ENCODE measurements at places on chromosomes 5 and 9.
A peak's percentile ranks its signal among the peaks of the same experiment; 100 is the strongest.

DNA sequence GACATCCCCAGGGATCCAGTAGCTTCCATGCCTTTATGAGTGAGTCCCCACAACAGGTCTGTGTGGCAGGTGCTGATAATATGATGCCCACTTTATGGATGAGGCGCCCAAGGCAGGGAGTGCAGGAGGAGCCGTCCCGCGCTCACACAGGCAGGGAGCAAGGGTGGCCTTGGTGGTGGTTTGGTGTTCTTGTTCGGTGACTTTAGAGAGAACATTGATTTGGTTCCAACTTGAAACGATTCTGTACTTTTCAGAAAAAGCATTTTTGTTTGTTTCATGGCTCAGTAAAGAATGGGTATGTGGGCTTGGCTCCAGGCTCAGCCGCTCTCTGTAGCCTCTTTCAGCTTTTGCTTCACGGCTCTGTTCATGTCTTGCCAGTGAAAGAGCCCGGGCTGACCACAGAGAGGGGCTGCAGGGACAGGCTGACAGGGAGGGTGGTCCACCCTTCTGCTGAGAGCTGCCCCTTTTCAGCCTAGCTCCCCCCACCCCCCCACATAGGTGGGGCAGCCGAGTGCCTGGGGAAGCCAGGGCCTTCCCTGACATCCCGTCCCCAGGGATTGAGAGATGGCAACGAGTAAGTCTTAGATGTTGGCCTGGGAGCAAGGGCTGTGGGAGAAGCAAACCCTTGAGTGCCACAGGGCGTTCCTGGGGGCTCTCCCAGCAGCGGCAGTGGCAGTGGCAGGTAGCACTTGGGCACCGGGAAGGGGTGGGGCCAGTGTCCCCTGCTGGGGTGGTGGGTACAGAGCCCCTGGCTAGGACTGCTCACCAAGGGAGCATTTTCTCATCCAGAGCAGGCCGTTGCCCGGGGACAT is 28.0 kb downstream of the NCS1 start:
- DNase-seq, result no peak

GRCh38 chr9:37373621-37374020 is 48.9 kb upstream of the GRHPR start:
- no peak for DNase-seq

DNA sequence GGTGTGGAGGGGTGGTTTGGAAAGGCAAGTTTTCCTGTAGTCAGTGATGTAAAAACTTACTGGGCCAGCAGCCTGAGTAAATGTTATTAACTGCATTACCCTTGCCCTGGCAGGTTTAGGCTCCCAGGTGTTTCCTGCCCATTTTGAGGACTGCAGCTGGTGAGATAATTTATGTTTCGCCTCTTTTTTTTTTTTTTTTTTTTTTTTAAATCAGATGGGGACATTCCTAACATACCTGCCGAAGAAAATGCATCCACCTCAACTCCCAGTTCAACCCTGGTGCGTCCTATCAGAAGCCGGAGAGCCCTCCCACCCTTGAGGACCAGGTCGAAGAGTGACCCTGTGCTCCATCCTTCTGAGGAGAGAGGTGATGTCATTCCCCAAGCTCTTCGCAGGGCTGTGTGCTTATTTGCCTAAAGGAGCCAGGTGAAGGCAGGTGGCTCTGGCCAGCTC is 60.6 kb downstream of the ENTREP1 start:
- DNase-seq, result no peak

DNA sequence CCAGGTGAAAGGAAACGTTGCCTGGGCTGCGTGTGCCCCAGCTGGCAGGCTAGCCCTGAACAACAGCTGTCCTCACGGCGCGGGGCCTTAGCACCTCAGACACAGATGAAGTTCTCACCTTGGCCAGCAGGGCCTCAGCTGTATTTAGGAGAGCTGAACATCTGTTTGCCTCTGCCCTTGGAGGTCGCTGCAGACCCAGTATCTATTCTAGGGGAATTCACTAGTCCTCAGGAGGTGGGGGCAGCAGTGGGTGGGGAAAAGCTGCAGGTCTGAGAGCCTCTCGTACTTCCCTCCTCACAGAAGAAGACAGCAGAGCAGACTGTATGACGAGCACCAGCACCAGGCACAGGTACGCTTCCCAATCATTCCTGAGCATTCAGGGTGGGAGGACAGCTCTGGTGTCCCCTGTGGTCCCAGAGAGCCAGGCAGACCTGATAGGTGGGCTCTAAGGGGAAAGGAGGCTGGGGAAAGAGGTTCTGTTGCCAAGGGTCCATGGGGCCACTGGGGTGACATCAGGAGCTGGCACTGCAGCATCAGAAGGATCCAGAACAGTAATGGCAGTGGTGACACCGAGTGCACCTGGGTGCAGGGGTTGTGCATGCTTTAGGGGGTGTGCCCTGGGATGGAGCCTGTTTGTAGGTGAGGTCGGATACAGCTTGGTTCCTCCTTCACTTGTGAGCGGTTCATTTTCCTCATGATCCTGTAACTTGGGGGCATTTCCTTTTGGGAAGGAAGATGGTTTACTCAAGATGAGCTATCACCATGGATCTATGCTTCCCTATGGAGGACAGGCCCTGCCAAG is 13.8 kb downstream of the CD74 start:
- no peak for DNase-seq

- no peak for DNase-seq
These were observed 3.8 kb upstream of the RASEF start for GRCh38 chr9:83066771-83067170.

- DNase-seq, result no peak
These were observed 585.1 kb downstream of the TLE4 start for GRCh38 chr9:80156756-80157472.

- no peak for DNase-seq
These were observed 92.5 kb downstream of the ROR2 start for GRCh38 chr9:91857291-91858212.

DNA sequence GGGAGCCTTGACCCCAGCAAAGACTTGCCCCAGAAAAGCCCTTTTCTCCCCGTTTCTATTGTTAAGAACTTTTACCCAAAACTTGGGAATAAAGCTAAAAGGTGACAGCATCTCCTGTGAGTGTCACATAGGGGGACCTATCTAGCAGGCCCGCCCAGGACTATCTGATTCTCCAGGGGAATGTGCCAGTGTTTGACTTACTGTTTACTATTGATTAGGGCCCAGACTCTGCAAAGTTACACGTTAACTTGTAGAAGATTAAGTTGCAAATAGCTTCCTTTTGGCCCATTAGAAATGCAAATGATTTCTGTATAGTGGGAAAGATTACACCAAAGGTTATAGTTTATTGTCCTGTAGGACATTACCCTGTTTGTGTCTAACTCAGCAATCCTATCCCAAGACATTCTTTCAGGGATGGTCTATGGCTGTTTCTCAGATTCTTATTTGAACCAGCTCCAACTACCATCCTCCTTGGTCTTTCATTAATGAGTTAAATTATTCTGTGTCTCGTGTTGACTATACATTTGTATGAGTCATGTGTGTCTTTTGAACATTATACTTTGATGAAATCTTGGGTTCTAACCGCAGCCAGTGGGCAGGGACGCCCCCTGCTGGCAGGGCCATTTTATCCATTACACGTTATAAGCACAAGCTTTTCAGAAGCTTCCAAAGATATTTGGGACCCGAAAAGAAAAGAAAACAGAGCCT is 60.7 kb downstream of the HRH2 start:
- DNase-seq, result peak; percentile 35
